ENCODE measurements at places on chromosomes 3 and 15.

DNA sequence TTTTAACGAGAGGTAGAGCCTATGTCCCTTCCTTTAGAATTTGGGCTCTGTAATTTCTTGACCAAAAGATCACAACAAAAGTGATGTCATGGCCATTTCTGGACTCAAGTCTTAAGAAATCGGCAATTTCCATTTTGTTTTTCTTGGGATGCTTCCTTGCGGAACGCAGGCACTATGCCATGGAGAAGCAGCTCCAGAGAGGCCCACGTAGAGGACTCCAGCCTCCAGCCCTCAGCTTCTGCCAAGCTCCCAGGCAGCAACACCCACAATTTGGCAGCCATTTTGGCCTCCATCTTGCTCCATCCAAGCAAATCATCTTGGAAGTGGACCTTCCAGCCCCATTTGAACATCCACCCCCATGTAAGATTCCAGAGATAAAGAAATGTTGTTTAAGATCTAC is 6.0 kb upstream of the GPD1L start:
- no peak for DNase-seq

DNA sequence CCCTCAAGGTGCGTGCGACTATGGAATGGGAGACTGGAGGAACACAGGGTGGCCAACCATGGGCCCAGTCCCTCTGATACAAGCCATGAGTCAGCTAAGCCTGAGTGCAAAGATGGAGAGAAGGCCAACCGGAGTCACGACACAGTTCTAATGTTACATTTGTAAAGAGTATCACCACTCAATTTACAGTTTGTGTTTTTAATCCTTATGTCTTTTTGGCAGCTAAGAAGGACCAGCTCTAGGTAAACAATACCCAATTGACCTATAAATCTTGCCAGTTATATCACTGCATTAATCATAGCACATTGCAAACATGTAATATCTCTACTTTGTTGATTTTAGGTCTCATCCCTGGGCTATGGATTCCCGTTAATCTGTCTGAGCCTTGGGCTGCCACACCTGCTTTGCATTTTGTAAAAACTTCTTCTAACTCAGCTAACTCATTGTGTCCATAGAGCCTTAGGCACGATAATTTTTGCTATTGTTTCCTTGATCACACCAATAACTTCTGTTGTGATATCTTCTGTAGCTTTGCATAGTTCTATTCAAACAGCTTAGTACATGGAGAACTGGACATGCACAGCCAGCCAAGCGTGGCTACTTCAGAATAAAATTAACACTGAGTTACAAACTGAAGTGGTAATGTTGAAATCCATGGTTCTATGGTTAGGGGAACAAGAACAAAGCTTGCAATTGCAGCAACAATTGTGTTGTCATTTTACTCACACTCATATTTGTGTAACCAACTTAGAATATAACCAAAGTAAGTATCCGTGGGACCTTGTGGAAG is 50.3 kb downstream of the LSM3 start:
- DNase-seq, result no peak

DNA sequence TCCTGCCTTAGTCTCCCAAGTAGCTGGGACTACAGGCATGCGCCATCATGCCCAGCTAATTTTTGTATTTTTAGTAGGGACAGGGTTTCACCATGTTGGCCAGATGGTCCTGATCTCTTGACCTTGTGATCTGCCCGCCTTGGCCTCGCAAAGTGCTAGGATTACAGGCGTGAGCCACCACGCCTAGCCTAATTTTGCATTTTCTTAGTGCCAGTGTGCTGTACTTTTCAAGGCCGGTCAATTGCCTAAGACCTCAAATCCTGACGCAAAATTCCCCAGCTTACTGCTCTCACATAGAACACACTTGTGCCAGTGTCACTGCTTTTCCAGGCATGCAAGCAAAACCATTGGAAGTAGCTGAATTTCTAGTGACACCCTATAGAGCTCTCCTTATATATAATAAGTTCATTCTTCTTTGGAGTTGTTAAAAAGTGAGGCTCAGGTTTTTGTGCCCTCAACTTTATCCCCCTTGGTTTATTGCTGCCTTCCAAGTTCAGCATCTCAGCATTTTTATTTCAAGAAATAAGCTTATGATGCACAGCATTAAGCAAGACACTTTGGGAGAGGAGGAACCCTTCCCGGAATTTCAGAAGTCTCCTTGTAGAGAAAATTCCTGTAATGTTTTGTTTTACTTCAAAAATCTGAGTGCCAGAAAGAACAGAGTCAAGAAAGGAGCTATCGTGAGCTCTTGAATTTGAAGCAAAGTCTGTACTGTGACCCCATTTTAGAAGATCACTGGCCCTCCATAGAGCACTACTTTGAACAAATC is 93.2 kb downstream of the FILIP1L start:
- DNase-seq, result no peak

- DNase-seq, result no peak
Observed at GRCh38 chr3:138019281-138020069, 9.5 kb downstream of the CLDN18 start.

DNA sequence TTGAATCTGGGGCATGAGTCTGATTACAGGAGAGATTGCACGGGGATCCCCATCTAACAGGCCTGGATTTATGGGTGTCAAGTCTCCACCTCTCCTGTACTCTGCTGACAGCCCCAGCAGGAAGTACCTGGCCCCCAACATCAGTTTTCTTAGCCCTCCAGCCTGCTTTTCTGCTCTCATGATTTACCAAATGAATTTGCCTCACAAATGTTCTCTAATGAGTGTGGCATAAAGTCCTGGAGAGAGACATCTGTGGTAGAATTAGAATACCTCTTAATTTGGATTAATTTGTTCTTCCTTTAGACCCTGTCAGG is 60.1 kb downstream of the FNDC3B start:
- no peak for DNase-seq

DNA sequence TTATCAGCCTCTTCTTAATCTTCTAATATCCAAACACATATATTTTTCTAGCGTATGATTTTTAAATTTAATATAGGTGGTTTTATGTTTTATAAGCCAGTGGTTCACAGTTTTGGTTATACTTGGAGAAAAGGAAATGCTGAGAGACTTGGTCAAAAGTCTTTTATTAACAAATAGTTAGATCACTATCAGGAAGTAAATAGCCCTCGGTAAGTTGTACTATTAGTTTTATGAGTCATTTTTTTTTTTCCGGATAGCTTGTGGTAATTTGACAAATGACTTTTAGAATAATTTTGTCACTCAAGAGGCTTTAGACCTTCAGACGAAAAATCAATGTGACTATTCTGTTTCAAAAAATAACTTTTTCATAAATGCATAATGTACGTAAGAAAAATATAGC is 232.2 kb upstream of the ROBO1 start:
- no peak for DNase-seq

- DNase-seq, result no peak
Observed at GRCh38 chr15:33894193-33894592, 74.1 kb upstream of the CHRM5 start.

DNA sequence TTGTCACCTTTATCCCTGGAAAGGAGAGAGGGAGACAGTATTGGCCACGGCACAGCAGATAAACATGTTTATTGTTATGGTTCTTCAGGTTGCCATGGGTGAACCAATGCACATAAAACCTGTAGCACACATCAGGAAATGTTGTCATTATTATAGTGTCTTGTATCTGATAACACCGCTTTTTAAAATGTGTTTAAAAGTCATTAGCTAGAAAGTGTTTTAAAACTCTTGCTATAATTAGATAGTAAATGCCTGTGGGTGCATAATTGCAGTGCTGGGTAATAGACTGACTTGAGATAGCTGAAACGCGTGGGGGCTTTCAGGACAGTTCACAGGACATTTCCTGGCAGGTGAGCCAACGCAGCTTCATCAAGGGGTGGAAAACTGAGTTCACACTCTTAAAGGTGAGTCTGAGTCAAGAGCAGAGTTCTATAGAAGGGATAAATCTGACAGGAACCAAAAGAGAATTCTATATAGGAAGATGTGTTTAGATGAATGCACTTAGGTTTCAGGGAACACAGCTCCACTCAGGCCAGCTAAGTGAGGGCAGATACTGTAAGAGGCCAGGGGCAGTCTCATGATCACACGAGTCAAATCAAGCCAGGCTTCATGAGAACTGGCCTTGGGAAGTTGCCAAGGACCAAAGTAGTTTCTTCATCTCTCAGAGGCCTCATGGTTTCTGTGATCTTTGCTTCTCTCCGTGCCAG is 35.6 kb upstream of the PPP4R2 start:
- no peak for DNase-seq

DNA sequence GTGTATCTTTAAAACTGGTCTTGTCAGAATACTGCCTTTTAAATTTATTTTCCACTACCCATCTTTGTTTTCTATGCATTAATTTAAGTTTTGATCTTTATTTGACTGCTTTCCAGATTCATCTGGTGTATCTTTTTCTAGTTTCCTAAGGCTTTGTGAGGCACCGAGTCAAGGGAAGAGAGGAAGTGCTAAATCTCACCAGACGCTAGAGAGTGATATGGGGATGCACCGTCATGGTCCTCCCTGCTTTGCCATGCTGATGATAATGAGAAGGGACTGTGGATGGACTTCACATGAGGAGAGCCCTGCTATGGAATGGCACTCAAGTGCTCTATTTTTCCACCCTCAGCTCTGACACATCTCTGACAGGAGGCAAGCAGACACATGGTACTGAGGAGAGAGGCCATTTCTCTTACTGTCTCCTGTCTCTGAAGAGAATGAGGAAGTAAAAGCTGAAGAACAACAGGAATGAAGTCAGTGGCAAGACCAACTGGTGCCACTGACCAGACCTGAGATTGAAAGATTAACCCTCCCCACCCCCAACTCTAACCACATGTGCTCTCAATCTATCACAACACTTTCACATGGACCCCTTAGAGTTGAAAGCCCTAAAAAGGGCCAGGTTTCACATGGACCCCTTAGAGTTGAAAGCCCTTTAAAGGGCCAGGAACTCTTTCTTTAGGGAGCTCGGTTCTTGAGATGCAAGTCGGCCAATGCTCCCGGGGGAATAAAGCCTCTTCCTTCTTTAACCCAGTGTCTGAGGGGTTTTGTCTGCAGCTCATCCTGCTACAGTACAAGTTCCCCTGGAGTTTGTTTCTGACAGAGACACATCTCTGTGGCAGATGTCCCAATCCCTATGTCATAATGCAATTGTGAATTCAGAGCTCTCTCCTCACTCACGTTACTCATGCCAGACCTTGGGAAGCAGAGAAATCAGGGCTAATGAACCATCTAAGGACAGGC is at the start of gene IQCF2:
TSS of gene IQCF2 (plus strand) at position 913 of the 963 bp plus-strand sequence. CDS start 52 bp downstream, outside the sequence.
- DNase-seq, result no peak

GRCh38 chr3:38128303-38128655 is 8.6 kb downstream of the ACAA1 start:
- DNase-seq, result no peak

- DNase-seq, result no peak
Observed at GRCh38 chr3:69806735-69807438, 67.6 kb downstream of the MITF start.

GRCh38 chr15:25061808-25062550 is 107.2 kb downstream of the SNRPN start:
- no peak for DNase-seq

- DNase-seq, result no peak
Observed at GRCh38 chr3:153400641-153401040, 238.6 kb downstream of the RAP2B start.

GRCh38 chr15:89591834-89592233 is 16.6 kb downstream of the TICRR start:
- no peak for DNase-seq

DNA sequence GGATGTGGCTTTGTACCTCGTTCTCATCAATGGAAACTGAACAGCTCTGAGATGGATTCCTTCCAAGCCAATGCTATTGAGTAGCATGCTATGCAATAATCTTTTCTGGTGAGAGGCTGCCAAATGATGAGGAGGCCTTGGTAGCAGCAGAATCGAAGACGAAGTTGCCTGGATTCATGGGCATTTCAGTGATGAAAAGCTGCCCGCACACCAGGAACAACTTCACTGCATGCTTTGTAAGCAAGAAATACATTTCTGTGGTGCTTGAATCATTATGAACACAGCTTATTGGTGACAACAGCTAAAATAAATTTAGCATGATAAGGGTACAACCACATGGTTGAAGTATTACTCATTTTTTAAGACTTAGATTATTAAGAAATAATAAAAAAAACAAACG is 246.8 kb upstream of the ROBO1 start:
- no peak for DNase-seq

GRCh38 chr3:178384321-178385230 is 151.7 kb upstream of the KCNMB2 start:
- DNase-seq, result no peak

GRCh38 chr3:20055020-20055775 is 15.0 kb downstream of the KAT2B start:
- peak; percentile 23 for DNase-seq

GRCh38 chr3:158249183-158249582 is 139.3 kb downstream of the RSRC1 start:
- DNase-seq, result no peak

DNA sequence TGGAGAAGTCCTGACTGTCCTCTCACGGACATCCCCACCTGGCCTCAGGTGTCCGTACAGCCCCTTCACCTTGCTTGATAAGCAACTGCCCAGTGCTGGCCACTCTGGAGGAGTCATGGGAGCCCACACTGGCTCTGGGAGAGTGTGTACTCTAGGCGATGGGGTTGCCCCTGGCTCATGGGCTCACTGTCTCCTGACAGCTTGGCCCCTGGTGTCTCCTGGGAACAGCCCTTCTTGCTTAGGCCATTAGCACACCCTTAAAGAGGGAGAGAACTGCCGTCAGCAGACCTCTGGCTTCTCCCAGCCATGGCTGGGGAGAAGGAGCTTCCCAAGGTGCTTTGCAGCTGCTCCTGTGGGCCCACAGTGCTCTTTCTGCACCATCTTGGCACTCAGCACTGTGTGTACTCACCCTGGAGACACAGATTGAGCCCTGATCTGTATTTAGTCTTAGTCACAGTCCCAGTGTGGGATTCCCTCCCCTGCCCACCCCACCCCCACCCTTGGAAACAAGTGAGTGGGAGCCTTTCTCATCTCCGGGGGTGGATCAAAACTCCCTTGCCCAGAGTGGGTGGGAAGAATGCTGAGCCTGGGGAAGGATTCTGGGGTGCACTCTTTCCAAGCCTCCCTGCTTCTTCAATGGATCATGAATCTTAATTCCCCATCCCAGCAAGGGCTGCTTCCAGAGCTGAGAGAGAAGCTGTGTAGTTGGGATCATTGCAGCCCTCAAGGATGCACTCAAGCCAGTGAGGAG is 83.5 kb upstream of the ADPGK start:
- no peak for DNase-seq

GRCh38 chr3:53833700-53834099 is 12.5 kb downstream of the CHDH start:
- no peak for DNase-seq

DNA sequence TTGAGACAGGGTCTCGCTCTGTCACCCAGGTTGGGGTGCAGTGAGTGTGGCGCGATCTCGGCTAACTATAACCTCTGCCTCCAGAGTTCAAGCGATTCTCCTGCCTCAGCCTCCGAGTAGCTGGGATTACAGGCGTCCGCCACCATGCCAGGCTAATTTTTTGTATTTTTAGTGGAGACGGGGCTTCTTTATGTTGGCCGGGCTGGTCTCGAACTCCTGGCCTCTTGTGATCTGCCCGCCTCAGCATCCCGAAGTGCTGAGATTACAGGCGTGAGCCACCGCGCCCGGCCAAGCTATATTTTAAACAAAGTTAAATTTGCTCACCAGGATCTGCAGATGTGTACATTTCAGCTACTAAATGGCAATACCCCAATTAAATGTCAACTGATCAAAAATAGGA is 1.1 kb upstream of the C3orf38 start:
- no peak for DNase-seq

- peak; percentile 69 for DNase-seq
Observed at GRCh38 chr15:40902605-40903561, 8.6 kb downstream of the VPS18 start.

All from CD4-positive, alpha-beta T cell treated with Interleukin-4 for 1 hour (primary cell).